ENCODE measurements at places on chromosomes 16 and 17.

GRCh38 chr17:43094129-43094835 lies 30.9 kb downstream of the BRCA1 start:
- no peak for DNase-seq

GRCh38 chr16:1013593-1013900 lies 32.0 kb downstream of the SOX8 start:
- no peak for DNase-seq

- DNase-seq, result no peak
Measured at GRCh38 chr17:63609816-63610573, 9.3 kb downstream of the TACO1 start.

DNA sequence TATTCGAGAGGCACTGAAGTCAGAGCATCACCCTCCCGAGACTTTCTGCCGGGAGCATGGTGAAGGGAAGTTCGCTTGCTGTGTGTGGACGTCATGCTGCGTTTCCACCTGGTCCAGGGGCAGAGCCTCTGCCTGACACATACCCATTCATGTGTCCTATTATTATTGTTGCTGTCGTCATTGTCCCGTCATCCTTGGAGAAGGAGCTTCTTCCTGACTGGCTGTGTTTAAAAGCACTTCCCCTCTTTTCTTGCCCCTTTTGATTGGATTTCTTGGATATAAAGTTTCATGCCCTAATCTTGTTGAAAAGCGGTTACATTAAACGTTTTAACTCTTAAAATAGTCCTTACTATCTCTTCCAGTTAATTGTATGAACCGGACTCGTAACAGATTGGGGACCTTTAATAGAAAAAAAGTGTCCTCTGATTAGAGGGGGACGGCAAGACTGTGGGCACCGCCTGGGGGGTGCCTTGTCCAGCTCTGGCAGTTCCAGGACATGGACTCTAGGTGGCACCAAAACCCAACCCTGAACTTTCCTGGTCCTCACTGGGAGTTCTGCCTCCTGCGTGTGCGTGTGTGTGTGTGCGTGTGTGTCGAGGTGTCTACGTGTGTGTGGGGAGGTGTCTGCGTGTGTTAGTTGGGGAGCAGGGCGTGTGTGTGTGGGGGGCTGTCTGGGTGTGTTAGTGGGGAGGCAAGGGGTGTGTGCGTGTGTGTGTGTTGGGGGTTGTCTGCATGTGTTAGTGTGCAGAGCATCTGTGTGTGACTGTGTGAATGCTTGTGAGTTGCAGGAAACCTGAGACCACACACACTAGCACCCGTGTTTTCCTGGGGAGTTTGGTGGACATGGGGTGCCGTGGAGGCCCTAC lies 133.3 kb upstream of the CIBAR2 start:
- DNase-seq, result peak; percentile 33

GRCh38 chr16:64450177-64450576 lies 671.7 kb downstream of the CDH11 start:
- no peak for DNase-seq

DNA sequence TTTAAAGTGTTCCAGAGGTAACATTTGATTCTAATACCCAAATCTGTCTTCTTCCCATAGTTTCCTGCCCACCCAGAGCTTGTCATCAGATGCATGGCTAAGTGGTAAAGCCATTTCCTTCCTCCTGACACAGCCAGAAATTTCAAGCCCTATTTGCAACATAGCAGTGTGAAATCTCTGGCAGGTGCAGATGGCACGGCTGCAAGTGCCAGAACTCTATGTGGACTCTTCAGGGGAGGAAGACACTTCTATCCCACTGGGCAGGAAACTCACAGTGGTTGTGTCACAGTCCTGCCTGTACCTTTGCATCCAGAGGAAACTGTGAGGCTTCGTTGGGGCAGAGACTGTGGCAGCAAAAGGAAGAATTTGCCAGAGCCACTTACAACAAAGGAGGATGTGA lies 13.2 kb downstream of the DYNLRB2 start:
- no peak for DNase-seq

DNA sequence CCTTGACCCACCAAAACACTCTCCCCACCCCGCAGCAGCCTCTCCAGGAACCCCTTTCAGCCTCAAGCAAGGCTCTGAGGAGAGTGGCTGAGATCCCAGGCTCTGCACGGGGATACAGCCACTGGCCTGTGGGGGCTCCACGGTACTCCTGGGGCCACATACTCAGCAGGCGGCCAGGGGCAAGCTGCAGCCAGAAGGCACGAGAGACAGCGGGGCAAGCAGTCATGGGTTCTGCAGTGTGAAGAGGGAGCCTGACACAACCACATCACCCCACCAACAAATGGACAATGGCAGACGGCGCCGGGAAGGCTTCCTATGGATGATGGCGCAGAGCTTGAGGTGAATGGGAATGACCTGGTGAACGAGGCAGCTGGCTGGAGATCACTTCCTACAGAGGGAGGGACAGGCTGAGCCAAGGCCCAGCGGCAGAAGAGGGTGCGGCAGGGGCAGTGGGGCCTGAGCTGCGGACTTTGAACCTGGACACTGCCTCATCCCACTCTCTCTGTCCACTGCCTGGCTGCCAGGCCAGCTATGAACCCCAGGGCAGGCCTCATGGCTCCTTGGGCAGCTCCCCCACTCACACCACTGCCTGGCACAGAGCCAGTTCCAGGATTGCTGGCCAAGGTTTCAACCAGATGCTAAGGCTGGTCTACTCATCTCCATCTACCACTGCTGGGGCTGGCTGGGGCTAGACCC lies 10.8 kb upstream of the BCAR1 start:
- no peak for DNase-seq

DNA sequence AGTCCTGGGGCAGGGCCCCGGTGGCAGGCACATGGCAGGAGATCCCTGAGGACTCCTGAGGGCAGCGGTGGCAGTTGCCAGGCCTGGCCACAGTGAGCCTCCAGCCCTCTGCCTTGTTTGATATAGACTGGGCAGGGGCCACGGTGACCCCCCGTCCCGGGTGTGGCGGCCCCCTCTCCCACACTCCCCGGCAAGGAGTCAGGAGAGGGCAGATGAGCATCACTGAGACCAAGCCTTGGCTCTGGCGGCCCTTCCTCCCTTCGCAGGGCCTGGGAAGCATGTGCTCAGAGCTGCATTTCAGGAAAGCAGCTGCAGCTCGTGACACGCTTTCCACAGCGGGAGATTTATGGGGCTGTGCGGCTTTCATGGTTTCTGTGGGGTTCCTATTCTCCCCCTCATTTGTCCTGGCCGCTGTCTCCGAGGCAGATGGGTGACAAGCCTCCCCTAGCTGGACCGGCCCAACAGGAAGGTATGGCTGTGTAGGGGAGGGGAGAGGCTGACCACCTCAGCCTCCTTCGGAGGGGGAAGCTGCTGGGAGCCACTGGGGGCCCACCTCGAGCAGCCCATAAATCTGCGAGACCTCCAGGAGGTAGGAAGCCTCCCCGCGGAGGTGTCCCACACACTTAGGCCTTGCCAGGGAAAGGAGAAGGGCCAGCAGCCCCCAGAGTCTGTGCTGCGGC lies 211.4 kb downstream of the NTN1 start:
- DNase-seq, result no peak

GRCh38 chr17:34713687-34714086 lies 134.3 kb downstream of the TMEM132E start:
- no peak for DNase-seq

DNA sequence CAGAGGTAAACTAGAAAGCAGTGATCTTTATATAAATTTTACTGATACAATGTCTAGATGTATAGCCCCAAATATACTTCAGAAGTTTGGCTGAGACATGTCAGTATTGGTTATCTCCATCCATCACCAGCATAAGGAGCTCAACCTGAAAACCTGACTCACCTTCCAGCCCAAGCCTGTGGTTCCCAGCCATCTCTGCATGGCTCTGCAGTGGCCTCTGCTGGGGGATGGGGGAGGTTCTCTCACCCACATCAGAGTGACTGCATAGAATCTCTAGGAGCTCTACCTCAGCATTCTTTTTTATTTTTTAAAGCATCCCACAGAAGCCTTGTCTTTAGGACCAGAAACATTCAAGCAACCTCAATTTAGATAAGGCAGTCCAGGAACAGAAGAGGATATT lies 27.3 kb downstream of the USP7 start:
- DNase-seq, result no peak

GRCh38 chr17:43982171-43982570 lies 22.3 kb upstream of the NAGS start:
- DNase-seq, result no peak

- peak; percentile 77 for DNase-seq
Measured at GRCh38 chr17:3959295-3959899, 4.8 kb downstream of the ATP2A3 start.

- DNase-seq, result no peak
Measured at GRCh38 chr17:70644096-70644495, 474.8 kb downstream of the KCNJ2 start.

DNA sequence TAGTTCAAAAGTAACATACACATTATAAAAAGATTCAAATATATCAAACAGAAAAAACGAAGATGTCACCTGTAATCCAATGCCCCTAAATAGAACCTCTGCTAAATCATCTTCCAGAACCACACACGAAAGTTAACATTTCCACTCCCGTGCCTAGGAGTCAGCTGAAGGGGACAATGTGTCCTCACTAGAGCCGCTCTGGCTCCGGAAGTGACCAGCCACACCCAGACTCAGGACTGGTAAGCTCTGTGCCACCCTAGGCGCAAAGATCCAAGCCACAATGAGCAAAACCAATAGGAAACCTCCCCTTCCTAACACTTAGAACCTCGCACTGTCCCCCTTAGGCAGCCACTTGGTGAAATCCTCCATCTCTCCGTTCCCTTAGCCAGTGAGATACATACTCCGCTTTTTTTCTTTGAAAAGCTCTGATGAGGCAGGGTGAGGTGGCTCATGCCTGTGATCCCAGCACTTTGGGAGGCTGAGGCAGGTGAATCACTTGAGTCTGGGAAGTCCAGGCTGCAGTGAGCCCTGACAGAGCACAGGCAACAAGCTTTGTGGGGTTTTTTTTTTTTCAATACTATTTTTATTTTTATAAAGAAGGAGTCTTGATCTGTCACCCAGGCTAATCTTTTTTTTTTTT lies 11.8 kb downstream of the CTRB1 start:
- DNase-seq, result no peak

GRCh38 chr16:68790130-68790761 lies 53.1 kb upstream of the TANGO6 start:
- no peak for DNase-seq
